Cortex of kidney (tissue), 1 donor: ENCODE measurements at places on chromosomes 1 and 21.

DNA sequence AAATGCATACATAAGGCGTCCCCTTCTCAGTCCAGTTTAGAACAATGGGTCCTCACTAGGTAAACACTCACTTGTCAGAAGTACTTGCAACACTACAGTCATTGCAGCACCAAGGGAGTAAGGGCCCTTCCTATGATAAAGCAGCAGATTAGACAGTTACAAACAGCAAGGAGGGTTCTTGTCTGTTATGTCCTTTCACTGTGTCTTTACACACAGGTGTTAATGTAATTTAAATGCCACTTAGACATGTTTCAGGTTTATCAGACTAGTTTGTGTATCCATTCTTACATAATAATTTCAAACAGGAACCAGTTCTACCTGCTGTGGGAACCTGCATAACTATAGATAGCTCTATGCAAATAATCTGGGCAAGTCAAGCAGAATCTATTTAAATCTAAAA is 105.6 kb upstream of the USH2A start:
- DNase-seq = no peak

DNA sequence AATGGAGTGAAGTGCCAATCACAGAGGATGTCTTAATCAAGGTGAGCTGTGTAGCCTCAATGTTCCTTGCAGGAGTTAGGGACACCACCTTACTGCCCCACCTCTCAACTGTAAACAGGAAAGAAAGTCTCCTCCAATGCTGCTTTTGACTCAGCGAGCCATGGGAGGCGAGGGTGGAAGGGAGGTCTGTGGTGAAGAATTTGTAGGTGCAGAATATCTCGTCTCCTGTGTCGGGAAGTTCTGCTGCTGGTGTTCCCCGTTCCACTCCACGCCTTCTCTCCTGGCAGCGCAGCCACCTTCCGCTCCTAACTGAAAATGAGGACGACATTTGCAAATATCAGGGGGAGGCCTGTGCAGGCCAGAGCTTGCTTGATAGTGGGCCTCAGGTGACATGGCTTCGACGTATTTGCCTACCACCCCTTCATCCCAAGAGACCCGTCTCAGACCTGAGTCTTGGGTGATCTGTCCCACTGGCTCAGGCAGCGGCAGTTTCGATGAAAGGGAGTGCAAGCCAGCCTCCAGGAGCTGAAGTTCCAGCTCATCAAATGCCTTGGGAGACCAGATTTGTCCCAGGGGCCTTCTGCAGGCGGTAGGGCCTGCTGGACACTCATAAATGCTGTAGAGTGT is 368.3 kb upstream of the C1orf174 start:
- DNase-seq = no peak

DNA sequence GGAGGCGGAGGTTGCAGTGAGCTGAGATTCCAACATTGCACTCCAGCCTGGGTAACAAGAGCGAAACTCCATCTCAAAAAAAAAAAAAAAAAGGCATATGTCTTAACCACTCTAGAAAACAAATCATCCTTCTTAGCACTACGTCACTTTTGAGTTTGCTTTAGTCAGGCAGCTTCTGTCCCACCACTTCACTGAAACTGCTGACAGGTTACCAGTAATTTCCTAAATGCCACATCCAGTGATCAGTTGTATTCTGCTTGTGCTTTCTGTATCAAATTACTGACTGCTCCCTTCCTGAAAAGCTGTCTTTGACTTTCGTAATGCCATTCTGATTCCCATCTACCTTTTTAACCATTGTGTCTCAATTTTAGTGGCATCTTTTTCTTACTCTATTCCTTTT is 21.7 kb downstream of the RCOR3 start:
- no peak for DNase-seq

GRCh38 chr21:25985990-25986389 is 184.6 kb downstream of the APP start:
- DNase-seq = no peak

- DNase-seq = no peak
These were observed 9.7 kb downstream of the ATP2B4 start for GRCh38 chr1:203636291-203636690.
